H1 (cell line): ENCODE measurements at places on chromosomes 12 and 14.

DNA sequence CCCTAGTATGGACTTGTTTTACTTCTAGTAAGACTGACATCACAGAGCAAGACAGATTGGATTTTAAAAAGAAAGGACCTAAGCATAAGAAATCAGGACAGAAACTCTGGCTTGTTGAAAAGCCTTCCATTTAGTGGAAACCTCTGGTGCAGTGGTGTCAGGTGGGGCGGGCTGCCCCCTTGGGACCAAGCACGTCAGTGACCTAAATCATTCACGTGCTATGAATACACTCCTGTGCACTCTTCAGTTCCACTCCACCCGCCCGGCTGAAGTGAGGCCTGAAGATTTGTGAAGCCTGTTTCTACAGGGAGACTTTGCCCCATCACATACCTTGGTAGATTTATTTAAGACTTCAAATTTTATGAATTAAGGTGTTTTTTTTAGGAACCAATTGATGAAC is 58.2 kb upstream of the STRN3 start:
- no peak for DNase-seq

- DNase-seq, result no peak
Measured at GRCh38 chr12:80162177-80162576, 62.8 kb downstream of the OTOGL start.

DNA sequence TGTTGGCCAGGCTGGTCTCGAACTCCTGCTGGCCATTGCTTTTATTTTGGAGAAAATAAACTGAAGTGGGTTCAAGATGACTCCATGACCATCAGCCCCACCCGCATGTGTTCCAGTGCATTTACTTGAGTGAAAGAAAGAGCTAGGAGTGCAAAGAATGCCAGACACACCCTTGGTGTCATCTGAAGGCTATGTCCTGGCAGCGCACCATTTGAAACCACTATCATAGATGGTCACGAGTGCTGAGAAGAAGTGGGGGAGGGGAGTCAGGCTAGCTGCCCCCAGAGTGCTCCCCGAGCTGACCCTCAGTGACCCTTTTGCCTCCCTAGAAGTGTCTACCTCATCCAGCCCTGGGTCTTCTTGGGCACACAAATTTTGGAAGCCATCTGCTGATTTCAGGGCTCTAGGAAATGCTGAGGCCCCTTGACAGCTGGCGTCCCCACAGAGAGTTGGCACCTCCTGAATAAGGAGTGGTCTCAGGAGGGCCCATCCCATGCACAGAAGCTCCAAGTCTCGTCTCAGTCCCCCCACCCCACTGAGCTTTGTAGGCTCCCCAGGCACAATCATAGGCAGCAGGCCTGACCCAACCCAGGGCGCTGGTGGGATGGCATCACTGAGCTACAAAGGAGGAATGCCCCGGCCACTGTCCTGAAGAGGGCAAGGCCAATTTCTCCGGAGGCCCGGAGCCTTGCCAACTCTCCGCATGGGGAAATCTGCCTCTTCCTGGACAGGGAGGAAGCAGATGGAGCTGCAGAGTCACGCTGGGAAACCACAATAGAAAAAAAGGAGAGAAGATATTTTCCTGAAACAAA is 28.0 kb downstream of the PXN start:
- no peak for DNase-seq

DNA sequence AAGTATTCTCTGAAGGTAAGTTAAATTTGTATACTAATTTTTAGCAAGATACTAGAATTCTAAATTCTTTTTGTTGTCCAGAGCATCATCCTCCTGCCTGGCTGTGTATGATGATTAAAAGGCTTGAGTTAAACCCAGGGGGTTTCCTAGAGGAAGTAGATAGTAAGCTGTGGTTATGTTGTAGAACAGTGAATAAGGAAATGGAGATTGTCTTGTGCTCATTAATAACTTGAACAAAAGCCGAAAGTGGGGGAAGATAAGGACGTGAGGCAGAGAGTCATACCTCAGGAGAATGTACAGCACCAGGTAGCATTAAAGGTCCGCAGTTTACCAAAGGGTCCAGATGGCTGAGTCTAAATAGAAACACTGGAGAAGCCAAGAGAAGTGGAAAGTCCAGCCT is 42.0 kb downstream of the CKB start:
- no peak for DNase-seq

- no peak for DNase-seq
Measured at GRCh38 chr14:55976219-55976618, 142.0 kb upstream of the PELI2 start.

- DNase-seq, result no peak
Measured at GRCh38 chr14:90293766-90294730, 37.7 kb downstream of the NRDE2 start.

DNA sequence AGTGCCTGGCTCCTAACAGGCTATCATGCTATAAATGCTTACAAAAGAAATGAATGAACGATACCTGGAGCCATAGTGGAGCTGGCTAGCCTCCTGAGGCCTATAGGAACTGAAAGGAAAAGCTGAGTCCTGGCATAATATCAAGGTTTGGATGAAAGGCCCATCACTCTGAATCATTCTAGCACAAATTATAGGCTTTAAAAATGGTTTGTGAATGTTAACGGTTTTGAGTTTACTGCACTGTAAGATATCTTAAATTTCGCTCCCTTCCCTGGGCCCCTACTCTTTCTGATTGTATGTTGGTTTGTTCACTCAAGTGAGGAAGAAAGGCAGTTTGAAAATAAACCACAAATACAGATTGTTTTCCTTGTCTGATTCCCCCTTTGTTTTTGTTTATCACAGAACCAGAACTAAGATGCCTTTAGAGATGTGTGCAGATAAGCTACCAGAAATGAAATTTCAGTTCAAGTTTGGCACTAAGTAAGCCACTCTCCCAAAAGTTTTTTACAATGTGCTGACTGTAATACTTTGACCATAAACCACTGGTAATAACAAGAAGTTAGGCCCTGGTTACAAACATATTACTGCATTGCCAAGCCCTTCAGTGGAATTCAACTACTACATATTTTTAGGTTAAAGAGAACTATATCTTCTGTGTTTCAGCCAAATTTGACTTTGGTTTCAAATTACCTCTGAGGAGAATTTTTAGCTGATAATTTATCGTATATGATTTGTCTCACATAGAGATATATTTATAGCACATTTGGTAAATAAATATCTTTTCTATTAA is 89.5 kb downstream of the ALX1 start:
- DNase-seq, result no peak

GRCh38 chr14:75042035-75042434 is 9.2 kb downstream of the MLH3 start:
- DNase-seq, result no peak

DNA sequence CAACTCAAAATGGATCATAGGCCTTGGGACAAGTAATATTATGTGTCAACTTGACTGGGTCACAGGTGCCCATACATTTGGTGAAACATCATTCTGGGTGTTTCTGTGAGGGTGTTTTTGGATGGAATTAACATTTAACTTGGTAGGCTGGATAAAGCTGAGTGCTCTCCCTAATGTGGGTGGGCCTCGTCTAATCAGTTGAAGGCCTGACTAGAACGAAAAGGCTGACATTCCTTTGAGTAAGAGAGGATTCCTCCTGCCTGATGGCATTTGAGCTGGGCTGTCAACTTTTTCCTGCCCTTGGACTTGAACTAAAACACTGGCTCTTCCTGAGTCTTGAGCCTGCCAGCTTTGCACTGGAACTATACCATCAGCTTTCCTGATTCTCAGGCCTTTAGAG is 93.4 kb upstream of the ESRRB start:
- no peak for DNase-seq

DNA sequence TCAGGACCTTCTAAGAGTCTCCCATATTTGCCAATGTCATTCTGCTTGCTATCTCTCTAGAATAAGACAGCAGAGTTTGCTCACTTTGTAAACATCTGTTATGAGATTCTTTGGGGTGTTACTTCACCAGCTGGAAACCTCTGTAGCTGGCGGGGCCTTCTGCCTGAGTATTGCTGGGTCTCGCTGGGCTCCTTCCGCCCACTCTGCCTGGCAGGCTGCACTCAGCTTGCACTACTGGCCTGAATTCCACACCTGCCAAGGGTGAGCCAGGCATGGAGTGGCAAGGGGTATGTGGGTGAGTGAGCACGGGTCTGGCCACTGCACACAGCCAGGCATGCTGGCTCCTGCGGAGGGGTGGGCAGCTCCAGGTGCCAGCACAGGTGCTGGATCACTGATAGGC is 267.3 kb upstream of the PDE3A start:
- DNase-seq, result no peak

- DNase-seq, result no peak
Measured at GRCh38 chr12:101570047-101570446, 24.7 kb upstream of the MYBPC1 start.

- no peak for DNase-seq
Measured at GRCh38 chr12:5654019-5654418, 222.1 kb downstream of the NTF3 start.

- no peak for DNase-seq
Measured at GRCh38 chr14:65150898-65151608, 48.7 kb upstream of the MAX start.

- DNase-seq, result peak; percentile 85
Measured at GRCh38 chr12:129193263-129193871, 340.1 kb downstream of the GLT1D1 start.

DNA sequence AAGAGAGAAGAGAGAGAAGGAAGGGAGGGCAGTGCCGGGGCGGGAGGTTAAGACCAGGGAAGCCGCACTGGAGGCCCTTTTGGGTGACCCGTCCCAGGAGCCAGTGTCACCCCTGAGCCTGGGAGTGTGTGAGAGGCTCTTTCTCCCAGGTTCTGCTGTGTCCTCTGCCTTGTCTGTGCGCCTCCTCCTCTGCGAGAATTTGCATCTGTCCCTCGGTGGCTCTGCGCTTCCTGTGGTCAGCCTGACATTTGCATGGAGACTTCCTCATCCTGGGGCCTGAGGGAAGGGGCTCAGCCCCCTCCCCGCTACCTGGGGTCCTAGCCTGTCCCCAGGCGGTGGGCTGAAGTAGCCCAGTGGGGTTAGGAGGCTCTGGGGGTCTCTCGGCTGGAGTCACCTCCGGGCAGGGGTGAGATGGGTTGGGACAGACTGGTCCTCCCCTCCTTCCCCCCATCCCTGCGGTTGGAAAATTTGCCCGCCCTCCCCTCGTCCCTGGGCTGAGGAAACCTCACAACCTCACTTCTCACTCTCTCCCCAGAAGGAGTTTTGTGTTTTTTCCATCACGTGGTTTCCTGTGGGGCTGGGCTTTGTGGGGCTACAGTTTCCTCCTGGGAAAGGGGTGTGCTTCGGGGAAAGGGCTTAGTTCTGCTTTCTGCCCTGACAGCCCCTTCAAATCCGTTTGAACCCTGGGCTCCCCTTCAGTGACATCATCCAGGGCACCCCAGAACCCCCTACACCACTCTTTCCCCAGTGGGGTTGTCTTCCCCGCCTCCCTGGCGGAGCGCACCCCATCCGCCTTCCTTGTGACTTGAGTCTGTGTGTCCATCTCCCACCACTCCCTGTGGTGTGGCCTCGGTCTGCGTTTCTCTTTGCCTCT is 2.5 kb downstream of the PTPN6 start:
- no peak for DNase-seq

- no peak for DNase-seq
Measured at GRCh38 chr12:15783288-15783687, 5.9 kb downstream of the EPS8 start.

DNA sequence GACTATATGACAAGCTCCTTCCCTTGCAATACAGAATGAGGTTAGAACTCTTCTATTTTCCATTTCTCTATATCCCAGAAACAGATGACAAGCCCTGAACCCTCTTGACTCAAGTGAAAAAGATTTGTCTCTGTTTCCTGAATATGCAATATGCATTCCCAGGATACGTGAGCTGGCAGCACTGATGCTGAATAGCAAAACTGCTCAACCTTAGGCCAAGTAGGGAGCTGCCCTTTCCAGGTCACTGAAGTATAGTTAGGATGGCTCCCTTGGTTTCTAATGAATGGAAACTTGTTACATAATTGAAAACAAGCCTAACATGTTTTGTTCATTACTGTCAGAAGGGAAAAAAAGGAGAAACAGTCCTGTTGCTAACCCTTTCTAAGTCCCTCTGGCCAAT is 47.9 kb upstream of the PLEKHG7 start:
- no peak for DNase-seq

DNA sequence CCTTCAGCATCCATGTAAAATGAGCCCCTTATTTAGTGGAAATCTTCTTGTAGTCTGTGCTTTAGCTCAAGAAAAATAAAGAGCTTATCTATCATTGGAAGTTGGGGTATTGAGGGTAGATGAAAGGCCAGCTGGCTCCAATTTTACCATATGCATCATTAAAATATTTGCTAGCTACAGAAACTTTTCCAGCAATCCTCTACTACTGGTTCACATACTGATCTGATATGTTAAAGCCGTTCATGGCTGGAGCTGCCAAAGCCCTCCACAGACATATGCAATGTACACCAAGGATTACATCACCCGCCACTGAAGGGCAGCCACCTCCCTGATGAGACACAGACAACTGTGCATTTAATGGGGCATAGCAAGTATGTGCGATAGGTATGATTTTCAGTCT is 1205.3 kb downstream of the GALC start:
- DNase-seq, result no peak

DNA sequence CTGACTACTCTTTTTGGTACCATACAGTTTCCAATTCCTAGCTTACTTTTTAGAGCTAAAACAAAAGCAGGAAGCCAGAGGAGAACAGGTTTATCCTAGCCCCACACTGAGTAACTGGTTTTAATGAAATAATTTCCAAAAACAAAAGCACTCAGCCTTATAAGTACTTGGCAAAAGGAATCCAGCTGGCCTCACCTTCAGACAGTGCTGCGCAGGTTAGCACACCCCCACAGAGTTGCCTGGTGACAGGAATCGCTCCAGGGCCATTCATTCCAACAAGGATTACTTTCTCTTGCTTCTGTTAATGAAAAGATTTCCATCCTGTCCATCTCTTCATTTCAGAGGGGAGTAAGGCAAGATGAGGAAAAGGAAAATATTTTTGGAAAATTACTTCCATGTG is 84.6 kb downstream of the SCFD1 start:
- DNase-seq, result no peak

- DNase-seq, result no peak
Measured at GRCh38 chr12:111673503-111673902, 12.3 kb downstream of the BRAP start.

- no peak for DNase-seq
Measured at GRCh38 chr12:53181935-53182334, 1.2 kb upstream of the CSAD start.

- no peak for DNase-seq
Measured at GRCh38 chr12:4402996-4403395, 23.5 kb upstream of the FGF23 start.

GRCh38 chr12:108709697-108710096 is 21.6 kb downstream of the CORO1C start:
- DNase-seq, result no peak

DNA sequence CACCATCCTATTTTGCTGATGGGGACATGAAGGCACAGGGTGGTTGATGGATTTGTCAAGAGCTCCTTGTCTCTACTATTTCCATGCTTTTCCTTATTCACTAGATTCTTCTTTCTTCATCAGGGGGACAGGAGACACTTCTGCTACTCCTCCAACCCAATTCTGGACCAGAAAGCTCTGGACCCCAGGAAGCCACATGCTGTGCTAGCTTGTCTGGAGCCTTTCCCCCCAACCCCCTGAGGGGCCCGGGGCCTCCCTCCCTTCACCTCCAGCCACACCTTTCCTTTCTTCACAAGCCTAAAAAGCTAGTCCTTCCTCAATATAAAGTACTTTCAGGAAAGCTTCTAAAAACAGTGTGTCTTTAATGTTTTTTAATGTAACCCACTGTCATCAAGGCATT is 75.1 kb upstream of the CAPRIN2 start:
- DNase-seq, result no peak
